Fibroblast of the conjunctiva (primary cell): ENCODE measurements at places on chromosomes 5 and 9.
A peak's percentile ranks its signal among the peaks of the same experiment; 100 is the strongest.

DNA sequence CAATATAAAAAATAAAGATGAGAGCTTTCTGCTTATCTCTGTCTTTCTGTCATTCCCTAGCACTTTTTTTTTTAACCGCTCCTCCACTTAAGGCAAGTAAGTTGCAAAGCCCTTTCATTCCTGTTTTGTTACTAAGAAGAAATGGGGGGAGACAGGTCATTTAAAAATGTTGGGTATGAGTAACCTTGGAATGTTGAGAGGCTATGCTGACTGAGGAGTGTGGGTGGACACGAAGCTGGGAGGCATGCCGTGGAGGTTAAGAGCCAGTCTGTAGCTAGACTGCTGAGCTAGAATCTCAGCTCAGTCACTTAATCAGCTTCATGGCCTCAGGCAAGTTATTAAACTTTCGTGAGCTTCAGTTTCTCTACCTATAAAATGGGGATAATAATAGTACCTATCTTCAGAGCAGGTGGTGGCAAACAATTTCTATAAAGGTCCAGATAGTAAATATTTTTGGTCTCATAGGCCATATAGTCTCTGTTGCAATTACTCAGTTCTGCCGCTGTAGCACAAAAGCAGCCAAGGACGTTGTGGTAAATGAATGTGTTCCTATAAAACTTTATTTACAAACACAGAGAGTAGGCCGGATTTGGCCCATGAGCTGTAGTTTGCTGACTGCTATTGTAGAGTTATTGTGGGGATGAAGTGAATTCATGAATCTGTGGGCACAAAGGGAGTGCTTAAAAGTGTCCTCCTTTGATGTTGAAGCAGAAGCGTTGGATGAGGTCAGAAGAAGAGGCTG, 220.0 kb downstream of the GABBR2 start:
- peak; percentile 43 for DNase-seq

GRCh38 chr5:60463179-60463868, 236.6 kb downstream of the DEPDC1B start:
- DNase-seq: no peak

DNA sequence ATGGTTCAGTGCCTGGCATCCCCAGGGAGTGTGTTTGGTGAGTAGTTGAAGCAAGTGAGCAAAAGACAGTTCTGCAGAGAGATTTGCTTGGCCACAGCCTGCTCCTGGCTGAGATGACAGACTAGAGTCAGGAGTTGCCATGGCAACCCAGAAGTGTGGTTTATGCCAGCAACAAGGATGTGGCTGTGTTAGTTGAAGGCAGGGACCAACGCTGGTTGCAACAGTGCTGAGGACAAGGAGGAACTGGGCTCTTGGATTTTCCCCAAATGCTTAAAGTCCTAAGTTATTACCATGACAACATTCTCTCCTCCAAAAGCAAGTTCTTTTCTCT, 2.7 kb downstream of the NXNL2 start:
- DNase-seq: peak; percentile 60

GRCh38 chr5:42583322-42583721, 160.1 kb downstream of the GHR start:
- DNase-seq: peak; percentile 43

- DNase-seq: no peak
Observed at GRCh38 chr5:175683921-175684320, 26.1 kb downstream of the HRH2 start.

GRCh38 chr5:37005946-37006540, 129.5 kb downstream of the NIPBL start:
- DNase-seq: peak; percentile 13

GRCh38 chr5:74640954-74641734, 616 bp upstream of the ENC1 start:
- peak; percentile 61 for DNase-seq

GRCh38 chr9:75471549-75472114, 383.3 kb downstream of the OSTF1 start:
- DNase-seq: no peak

DNA sequence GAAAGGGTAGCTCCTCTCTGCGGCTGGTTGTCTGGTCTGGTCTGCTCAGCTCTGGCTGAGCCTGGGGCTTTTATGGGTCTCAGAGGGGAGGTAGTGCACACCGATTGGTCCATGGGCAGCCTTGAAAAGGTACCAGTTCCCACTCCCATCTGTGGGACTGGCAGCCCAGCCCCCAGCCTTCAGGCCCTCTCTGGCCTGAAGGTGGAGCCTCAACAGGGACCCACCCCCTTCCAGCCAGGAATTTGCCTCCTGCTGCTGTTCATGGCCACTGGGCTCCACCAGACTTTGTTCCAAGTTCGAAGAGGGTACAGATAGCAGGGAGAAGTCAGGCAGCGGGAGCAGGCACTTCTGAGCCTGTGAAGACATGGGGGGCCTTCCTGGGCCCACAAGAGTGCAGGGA, 165.3 kb upstream of the SLC27A6 start:
- DNase-seq: no peak

DNA sequence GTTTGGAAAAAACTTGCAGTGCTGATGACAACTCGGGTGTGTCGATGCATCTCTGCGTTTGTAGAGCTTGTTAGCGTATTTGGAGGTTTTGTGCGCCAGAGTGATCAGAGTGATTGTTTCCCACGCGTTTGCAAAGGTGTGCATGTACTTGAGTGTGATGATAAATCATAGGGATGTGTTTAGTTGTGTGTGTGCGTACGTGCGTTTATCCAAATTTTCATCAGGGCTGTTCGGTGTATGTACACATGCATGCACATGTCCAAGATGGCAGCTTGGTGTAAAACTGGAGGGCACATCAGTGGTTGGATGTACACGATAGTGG, 248 bp upstream of the C1QTNF2 start:
- no peak for DNase-seq

- DNase-seq: no peak
Observed at GRCh38 chr5:167827766-167828165, 463.7 kb upstream of the WWC1 start.

- no peak for DNase-seq
Observed at GRCh38 chr5:114408847-114409246, 47.0 kb downstream of the KCNN2 start.

DNA sequence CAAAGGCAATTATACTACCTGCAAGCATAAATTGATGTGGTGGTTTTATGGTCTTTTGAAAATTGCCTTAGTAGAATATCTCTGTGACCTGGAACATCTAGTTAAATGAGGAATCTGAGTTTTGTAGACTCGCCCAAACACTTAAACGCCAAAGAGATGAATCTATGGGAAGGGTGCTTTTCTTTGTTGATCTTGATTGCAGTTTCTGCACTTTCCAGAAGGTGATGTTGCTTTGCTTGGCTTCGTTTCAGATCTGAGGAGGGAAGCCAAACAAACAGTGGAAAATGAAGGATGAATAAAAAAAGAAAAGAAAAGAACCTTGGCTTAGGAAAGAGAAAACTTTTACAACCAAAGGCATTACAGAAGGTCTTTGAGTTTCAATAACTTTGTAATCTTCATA, 1021.2 kb downstream of the NR2F1-AS1 start:
- peak; percentile 51 for DNase-seq

GRCh38 chr5:159098603-159099436, 896 bp downstream of the EBF1 start:
- no peak for DNase-seq

DNA sequence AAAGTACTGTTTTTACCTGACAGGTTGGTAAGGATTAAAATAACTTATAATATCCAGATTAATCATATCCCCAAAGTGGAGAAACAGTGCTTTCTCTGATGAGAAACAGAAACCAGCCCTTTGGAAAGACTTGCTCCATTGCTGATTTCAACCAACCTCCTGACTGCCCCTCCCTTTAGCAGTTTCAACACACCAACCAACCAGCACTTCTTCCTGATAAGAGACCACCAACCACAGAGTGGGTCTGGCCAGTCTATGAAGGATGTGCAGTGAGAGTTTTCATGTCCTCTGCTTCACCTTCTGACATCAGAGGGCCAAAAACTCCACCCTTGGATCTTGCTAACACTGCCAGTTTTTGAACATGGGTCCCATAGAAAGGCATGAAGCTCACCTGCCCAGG, 28.1 kb downstream of the RIGI start:
- no peak for DNase-seq

- no peak for DNase-seq
Observed at GRCh38 chr9:137866226-137867141, 11.1 kb upstream of the CACNA1B start.

DNA sequence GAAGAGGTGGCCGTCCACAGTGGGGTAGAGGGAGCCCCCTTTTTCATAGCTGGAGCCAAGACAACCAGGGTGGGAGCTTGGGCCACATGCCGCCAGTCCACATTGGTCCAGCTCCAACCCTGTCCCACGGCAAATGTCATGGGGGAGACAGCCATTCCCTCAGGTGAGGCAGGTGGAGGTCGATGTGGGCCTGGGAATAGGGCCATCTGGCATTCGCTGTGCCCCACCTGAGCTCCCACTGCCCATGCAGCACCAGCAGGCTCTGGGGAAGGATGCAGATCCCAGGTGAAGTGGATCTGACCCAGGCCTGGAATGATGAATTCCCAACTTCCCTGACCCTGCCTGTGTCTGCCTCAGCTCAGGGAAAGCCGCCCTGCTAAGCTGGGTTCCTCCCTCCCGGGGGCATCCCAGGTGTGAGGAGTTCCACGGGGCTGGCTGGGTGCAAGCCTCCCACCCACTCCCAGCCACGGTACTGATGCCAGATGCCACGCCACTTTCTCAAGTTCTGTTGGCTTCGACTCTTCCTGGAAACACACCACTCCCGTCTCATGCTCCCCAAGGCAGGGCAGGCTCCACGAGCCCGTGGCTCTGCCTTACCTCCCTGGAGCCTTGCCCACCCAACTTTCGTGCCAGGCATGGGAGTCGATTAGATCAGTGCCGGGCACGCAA, 25.2 kb upstream of the FCN2 start:
- no peak for DNase-seq

DNA sequence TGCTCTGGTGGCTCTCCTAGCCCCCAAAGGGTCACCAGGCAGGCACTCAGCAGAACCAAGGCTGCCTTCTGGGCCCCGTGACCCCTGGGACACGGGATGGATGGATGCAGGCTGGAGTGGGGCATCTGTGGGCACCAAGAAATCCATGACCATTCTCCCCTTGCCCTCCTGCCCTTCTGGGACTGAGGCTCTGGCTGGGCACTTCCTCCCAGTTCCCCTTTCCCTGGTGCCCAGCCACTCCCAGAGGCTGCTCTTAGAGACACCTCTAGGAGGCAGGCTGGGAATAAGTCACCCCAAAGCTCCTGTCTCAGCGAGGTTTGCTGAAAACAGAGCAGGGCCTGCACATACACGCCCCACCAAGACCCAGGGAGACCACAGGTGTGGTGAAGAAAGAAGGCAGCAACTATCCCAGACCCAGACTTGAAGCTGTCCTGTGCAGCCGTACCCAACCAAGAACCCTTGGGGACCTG, 943 bp downstream of the STING1 start:
- no peak for DNase-seq

- DNase-seq: no peak
Observed at GRCh38 chr9:36797471-36798220, 225.0 kb downstream of the MELK start.

DNA sequence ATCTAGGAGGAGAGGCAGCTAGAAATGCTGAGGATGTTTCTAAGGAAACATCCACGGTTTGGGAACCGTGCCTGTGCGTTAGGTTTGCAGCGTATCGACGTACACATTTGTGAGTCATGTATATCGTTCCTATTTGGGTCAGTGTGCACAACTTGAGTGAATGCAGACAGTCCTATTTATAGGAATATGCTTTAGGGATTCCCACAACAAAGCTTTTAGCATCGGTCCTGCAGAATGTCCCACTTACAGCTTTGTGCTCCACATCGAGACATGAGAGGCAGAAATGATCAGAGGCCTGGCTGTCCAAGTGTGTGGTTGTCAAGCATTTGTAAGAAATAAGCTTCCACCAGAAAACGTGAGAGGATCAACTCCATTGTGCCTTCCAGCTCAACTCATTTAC, 1282.7 kb upstream of the WWC1 start:
- DNase-seq: no peak

DNA sequence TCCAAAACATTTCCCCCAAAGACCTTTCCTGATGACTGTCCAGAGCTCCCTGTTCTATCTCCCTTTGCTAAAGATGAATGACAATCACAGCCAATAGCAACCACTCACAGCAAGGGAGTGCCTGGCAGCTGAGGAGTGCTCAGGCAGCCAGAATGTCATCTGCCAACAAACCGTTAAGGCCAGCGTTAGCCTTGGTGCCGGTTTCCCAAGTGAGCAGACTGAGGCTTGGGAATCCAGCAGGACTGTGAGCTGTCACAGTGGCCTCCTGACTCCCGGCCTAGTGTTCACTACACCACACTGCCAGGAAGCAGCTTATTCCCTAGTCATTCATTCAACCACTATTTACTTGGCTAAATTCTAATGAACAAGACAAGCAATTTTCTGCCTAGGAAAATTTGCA, 24.7 kb downstream of the STK10 start:
- no peak for DNase-seq

GRCh38 chr9:33445389-33446239, 1.8 kb downstream of the AQP3 start:
- DNase-seq: no peak

- DNase-seq: no peak
Observed at GRCh38 chr5:173973616-173973969, 15.4 kb upstream of the C5orf47 start.

DNA sequence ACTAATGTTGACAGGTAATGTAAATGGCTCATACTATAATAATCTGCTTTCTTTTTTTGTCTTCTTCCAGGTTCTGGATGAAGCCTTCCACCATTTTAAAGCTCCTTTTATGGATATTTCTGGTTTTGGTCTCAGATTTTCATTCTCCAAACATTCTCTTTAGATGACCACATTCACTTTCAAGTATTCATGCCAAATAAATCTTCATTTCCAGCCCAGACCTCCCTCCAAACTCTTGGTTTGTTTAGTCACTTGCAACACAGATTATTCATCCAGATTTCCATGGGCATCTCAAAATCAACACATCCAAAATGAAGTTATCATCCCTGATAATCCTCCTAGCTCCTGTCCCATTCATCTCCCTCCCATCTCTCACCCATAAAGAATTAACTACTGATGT, 40.3 kb upstream of the SVEP1 start:
- no peak for DNase-seq

DNA sequence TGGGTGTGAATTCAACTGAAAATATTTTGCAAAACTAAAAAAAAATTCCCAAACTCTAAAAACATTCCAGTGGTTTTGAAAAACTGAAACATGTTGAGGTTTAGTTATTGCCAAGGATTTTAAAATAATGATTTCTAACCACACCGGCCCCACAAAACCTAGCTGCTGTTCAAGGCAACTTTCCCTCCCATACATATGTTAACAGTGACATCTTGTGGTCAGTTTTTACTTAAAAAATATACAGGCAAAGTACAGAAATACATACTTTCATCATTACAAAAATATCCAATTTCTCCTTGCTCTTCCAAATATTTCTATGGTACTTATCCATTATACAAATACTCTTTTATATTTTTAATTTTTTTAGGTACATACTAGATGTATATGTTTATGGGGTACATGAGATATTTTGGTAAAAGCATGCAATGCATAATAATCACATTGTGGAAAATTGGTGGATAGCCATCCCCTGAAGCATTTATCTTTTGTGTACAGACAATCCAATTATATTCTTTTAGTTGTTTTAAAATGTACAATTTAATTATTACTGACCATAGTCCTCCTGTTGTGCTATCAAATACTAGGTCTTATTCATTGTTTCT, 34.4 kb upstream of the MRPS30 start:
- DNase-seq: peak; percentile 52
